ENCODE measurements at places on chromosomes 3 and 15.

DNA sequence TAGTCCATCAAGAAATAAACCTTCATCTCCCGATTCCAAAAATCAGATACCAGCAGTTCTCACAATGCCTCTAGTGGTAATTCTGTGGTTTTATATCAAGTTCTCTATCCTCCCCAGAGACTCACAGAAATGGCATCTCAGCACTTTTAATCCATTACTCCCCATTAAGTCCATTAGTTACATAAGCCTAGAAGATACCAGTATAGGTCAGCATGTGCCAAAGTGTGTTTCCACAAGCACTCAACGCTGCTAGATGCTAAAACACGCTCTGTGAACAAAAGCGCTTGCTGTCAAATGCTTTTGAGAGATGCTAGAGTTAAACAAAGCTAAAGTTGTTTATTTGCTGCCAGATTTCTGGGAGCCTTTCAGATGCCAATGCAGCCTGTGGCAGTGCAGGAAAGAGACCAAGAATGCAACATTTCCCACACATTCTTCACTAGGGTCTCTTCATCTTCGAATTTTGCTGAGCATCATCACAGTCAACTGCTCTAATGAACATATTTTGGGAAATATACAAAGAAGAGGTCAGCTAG is 918.8 kb upstream of the CFAP20DC start:
- no peak for DNase-seq

GRCh38 chr3:197750858-197751737 is 1.4 kb downstream of the FYTTD1 start:
- no peak for DNase-seq

DNA sequence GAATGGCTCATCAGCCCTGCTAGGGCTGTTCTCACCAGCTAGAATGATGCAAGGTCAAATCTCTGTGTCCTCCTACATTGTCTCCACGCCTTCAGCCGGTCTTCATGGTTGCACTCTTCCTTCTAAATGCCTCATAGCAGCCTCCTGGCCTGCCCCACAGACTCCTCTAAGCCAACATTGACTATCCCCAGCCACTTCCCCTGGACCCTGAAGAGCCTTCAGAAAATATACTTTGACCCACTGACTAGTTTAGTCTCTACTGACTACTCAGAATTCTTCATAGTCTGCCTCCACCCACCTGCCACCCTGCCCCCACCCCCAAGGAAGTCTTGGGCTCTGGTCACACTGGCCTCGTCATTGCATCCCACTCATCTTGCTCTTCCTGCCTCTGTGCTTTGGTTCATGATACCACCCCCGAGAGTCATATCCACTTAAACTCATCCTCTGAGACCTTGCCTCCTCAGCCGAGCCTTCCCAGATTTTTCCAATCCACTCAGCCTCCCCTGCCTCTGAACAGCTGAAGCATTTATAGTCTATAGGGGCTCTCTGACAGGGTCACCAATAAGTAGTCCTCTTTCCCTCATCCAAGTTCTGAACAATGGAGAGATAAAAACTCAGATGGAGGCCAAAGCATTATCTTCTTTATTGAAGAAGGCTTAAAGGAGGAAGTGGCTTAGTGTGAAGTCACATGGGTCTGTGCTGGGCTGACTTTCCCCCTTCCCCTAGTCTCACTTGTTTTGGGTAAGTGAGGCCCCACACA is 9.5 kb upstream of the DOCK3 start:
- DNase-seq: no peak

- DNase-seq: no peak
These were observed 76.5 kb downstream of the HMG20A start for GRCh38 chr15:77497110-77497737.

- no peak for DNase-seq
These were observed 60.6 kb upstream of the GCNT3 start for GRCh38 chr15:59550956-59551355.

DNA sequence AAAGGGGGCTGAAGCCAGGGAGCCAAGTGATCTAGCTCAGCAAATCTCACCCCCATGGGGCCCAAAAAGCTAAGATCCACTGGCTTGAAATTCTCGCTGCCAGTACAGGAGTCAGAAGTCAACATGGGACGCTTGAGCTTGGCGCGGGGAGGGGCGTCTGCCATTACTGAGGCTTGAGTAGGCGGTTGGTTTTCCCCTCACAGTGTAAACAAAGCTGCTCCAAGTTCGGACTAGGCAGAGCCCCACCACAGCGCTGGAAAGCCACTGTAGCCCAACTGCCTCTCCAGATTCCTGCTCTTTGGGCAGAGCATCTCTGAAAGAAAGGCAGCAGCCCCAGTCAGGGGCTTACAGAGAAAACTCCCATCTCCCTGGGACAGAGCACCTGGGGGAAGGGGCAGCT is 8.1 kb upstream of the SLC25A36 start:
- no peak for DNase-seq

- DNase-seq: no peak
These were observed 1.4 kb downstream of the WDR76 start for GRCh38 chr15:43828061-43828657.

- DNase-seq: no peak
These were observed 289.2 kb downstream of the ROBO2 start for GRCh38 chr3:77329116-77329515.

- DNase-seq: no peak
These were observed 254.5 kb upstream of the SOX2 start for GRCh38 chr3:181457190-181457589.

DNA sequence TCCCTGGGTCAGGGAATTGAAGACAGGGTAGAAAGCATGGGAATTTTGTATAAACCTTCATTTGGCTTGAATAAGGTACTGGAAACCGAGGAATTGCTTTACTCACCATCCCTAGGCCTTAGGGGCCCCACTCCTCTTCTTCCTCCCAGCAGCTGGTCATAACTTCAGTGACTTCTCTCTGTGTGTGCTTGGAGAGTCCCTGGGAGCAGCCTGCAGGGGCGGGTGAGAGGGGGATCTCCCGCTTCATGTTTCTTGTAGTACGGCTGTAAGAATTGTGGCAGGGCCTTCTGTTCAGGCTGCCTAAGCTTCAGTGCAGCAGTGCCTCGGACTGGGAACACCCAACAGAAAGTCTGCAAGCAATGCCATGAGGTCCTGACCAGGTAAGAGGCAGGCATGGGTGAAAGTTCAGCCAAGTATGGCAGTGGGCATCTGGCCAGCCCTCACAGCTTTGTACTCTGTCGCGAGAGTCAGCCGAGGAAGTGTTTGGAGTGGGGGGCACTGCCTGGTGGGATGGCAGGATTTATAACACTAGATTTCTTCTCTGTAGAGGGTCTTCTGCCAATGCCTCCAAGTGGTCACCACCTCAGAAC is 1.7 kb upstream of the DNAJC17 start:
- no peak for DNase-seq

DNA sequence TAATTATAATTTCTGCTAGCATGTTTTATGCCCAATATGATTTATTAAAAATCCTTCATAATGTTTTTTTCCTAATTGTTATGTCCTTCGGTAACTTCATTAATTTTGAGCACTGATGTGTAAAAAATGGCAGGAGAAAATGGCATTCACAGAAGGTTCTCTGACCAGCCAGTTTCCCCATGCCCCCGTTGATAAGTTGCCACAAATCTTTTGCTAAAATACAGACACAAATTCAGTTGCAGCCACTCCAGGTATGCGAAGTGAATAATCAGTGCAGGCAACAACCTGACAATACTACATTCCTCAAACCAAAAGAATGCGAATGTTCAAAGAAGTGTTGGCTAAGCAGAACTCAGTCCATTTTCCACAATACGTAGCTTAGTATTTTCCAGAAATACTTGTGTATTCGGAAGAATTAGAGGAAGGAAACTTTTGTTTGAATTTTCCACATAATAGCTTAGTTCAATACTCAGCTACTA is 32.7 kb downstream of the CHL1 start:
- DNase-seq: no peak

GRCh38 chr3:159850481-159850880 is 138.2 kb upstream of the IL12A start:
- no peak for DNase-seq

- DNase-seq: no peak
These were observed 5.5 kb downstream of the CCR4 start for GRCh38 chr3:32956750-32957570.

DNA sequence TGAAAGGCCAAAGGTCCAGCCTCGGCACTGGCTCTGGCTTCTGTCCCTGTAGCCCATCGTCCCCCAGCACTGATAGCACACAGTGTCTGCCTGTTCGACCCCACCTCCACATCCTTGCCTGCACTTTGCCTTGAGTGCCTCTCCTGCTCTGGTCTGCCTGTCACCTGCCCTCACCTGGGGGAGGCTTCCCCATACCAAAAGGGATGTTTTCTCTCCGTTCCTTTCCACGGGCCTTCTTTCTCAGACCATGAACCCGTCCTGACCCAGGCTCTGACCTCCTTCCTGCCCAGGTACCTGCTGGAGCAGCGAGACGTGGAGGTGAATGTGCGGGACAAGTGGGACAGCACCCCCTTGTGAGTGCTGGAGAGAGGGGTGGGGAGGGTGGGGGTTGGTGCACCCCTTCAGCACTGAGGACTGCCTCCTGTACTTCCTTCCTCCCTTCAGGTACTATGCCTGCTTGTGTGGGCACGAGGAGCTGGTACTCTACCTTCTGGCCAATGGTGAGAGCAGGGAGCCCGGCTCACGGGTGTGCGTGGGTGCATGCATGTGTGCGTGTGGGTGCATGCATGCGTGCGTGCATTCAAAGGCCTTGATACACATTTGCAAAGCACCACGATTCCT is 1.5 kb downstream of the ABTB1 start:
- DNase-seq: no peak

DNA sequence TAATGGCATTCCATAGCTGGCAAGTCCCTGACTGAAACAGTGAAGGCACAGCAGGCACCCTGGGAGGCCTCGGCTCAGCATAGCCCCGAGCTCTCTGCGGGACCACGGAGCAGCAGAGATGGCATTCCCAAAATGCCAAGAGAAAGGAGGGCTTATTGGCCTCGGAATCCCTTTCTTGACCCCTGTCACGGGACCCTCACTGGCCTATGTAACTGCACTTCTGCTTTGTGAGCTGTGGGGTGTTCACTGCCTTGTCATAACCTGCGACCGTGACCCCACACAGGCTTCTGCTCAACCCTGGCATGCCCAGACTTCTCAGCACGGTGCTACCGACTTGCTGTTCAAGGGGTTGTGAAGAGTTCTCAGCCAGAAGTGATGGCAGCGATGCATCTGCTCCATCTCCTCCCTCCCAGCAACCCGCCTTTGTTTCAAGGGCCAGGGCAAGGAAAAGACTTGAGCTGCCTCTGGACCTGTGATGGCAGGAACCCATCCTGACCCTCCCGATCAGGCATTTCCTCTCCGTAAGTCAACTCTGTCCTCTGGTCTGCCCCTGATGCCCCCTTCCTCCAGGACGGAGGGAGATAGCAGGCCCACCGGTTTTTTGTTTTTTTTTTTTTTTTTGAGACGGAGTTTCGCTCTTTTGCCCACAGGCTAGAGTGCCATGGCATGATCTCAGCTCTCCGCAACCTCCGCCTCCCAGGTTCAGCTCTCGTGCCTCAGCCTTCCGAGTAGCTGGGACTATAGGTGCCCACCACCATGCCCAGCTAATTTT is 30.5 kb downstream of the EHD4 start:
- no peak for DNase-seq

- DNase-seq: no peak
These were observed 523.8 kb downstream of the SOX2 start for GRCh38 chr3:182235504-182235903.

- DNase-seq: no peak
These were observed 26.9 kb downstream of the ZNF589 start for GRCh38 chr3:48267782-48268181.

DNA sequence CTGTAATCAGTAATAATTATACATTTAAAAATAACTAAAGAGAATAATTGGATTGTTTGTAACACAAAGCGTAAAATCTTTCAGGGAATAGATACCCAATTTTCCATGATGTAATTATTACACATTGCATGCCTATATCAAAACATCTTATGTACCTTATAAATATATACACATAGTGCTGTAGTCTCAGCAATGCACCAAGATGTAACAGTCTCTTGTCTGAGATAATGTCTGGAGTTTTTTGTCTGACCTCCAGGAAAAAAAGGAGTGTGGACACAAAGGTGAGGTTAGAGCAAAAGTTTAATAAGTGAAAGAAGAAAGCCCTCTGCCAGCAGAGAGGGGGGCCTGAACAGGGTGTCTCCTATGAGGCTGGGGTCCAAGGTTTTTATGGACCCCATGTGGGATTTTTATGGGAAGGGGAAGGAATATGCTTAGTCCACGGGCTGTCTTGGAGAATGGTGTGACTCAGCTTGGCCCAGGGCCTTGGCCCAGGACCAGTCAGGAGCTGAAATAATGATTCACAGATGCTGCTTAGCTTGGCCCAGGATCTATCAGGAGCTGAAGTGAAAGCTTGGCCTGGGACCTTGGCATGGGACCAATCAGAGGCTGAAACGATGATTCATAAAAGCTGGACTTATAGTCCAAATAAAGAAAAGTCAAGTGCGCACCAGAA is 545.0 kb downstream of the ZPLD1 start:
- DNase-seq: no peak

DNA sequence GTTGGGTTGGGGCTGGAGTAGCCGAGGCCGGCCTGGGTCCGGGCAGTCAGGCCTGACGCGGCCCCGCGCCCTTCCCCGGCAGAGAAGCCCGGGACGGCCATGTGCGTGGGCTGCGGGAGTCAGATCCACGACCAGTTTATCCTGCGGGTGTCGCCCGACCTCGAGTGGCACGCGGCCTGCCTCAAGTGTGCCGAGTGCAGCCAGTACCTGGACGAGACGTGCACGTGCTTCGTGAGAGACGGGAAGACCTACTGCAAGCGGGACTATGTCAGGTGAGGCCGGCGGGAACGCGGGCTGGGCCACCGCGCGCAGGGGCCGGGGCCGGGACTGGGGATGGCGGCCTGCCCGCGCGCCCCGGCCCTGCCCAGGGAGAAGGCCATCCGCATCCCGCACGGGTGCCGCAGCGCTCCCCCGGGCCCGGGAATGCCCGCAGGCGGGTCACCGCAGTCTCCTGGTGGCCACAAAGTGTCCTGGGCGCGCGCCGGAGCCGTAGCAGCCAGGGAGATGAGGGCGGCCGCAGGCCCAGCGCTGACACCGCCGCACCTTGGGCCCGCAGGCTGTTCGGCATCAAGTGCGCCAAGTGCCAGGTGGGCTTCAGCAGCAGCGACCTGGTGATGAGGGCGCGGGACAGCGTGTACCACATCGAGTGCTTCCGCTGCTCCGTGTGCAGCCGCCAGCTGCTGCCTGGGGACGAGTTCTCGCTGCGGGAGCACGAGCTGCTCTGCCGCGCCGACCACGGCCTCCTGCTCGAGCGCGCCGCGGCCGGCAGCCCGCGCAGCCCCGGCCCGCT is 1.3 kb downstream of the ISL2 start:
- DNase-seq: no peak

GRCh38 chr15:41474436-41474835 is 19.2 kb upstream of the ITPKA start:
- no peak for DNase-seq

- DNase-seq: no peak
These were observed 184.0 kb upstream of the CNTN6 start for GRCh38 chr3:908839-909238.

DNA sequence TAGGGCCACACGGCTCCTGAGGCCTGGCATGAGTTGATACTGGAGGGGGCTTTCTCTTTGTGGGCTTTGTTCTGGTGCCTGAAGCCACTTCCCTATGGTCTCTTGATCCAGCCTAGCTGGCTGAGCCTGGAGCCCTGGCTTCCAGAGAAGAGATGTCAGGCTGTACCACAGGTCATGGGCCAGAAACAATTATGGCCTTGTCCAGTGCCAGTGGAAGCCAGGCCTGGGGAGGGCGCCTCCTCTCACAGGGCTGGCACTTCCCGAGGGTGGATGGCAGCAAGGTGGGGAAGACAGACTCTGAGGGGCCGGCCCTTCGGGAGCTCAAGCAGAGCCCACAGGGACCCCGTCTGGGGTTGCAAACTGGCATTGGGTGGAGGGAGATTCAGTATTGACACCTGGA is 34.9 kb upstream of the ACAD9 start:
- no peak for DNase-seq
